ENCODE measurements at places on chromosomes 7 and 10.

- no peaks in the 10 kb centered on the region for H3K27me3 ChIP-seq
- no peaks in the 10 kb centered on the region for H3K4me1 ChIP-seq
- no peak overlapping the region for H3K27ac ChIP-seq
- no peak for DNase-seq
Measured at GRCh38 chr10:119466076-119466475, 76.4 kb downstream of the RGS10 start.

- H3K4me1 ChIP-seq = no peaks in the 10 kb centered on the region
- H3K27me3 ChIP-seq = no peaks in the 10 kb centered on the region
- no peak overlapping the region for H3K4me3 ChIP-seq
- no peak for DNase-seq
- H3K36me3 ChIP-seq = no peaks in the 10 kb centered on the region
- H3K27ac ChIP-seq = no peak overlapping the region
Measured at GRCh38 chr7:121302214-121302745, 26.5 kb upstream of the WNT16 start.

- H3K27me3 ChIP-seq = peaks cover 16% of the 10 kb centered on the region
- no peaks in the 10 kb centered on the region for H3K36me3 ChIP-seq
- H3K27ac ChIP-seq = no peak overlapping the region
- H3K4me3 ChIP-seq = no peak overlapping the region
- no peak for DNase-seq
Measured at GRCh38 chr10:101063050-101063525, 1.3 kb downstream of the KAZALD1 start.

GRCh38 chr7:1058821-1059199, 14.5 kb downstream of the GPR146 start:
- H3K4me3 ChIP-seq = no peak overlapping the region
- H3K27ac ChIP-seq = no peak overlapping the region
- H3K36me3 ChIP-seq = no peaks in the 10 kb centered on the region
- DNase-seq = no peak

DNA sequence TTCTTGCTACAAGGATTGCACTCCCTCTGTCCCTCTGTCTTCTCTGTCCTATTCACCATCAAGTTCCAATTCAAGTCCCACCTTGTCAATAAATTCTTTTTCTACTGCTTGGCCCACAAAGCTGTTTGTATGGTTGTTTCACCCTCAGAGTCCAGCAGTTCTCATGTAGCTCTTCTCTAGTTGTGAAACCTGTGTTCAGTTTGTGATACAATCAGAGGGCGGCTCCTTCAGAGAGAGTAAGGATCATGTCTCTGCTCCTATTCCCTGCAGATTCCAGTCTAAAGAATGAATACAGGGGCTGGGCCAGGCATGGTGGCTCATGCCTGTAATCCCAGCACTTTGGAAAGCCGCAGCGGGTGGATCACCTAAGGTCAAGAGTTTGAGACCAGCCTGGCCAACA, 126.6 kb upstream of the BET1 start:
- no peaks in the 10 kb centered on the region for H3K27me3 ChIP-seq
- DNase-seq = no peak
- H3K27ac ChIP-seq = no peak overlapping the region
- H3K4me3 ChIP-seq = no peak overlapping the region
- H3K4me1 ChIP-seq = peaks cover 18% of the 10 kb centered on the region
- H3K36me3 ChIP-seq = no peaks in the 10 kb centered on the region

DNA sequence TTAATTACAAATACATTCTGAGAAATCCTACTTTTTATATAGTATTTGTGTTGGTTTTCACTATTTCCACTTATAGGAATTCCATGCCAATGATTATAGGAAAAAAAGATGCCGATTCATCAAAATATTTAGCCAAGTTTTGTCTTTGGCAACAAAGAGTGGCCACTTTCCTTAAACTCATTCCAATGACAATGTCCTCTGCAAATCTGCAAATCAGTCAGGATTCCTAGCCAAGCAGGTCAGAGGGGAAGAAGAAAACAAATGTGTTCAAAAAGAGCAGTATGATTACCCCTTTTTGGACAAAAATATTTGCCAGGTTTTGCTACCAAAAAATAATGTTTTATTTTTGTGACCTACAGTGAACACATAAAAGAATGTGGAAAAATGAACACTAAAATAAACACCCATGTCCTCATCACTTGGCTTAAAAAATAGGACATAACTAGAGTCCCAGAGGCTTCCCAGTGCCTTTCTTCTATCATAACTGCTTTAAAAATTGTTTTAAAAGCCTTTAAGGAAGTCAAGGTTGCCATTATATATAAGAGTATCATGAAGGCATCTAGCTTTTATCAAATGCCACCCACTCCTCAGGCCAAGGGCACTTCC, 125.9 kb downstream of the ADAM12 start:
- no peak overlapping the region for H3K4me3 ChIP-seq
- no peak overlapping the region for H3K27ac ChIP-seq
- DNase-seq = no peak
